ENCODE measurements at places on chromosomes 7 and 10.

- no peak for DNase-seq
Observed at GRCh38 chr10:122450353-122450990, 4.0 kb upstream of the ARMS2 start.

DNA sequence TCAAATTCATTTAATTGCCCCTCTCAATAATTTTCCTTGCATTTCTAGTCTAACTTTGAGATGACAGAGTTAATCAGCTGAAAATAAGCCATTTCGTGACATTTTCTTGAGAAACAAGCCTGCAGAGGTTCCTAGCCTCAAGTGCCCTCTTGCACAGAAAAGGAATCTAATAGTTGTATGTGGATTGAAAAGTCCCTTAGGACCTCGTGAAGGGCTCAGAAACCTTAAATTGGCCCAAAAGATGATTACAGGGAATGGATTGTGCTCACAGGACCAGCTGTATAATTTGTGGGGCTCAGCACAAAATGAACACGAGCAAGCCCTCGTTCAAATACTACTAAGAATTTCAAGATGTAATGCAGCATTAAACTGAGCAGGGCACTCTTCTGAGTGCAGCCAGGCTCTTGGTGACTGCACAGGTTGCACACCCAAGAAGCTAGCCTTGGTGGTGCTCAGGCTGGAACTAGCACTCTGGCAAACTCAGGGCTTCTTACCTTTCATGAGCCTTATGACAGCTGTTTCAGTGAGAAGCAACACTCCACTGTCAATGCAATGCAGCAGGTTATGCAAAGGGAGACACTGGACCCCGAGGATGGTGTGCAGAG lies 102.2 kb downstream of the GSAP start:
- DNase-seq, result no peak

- DNase-seq, result no peak
Observed at GRCh38 chr10:9733766-9734165, 1283.9 kb upstream of the CELF2 start.

- DNase-seq, result no peak
Observed at GRCh38 chr7:46969303-46970130, 612.4 kb downstream of the TNS3 start.

- DNase-seq, result no peak
Observed at GRCh38 chr10:13512564-13512963, 16.2 kb downstream of the BEND7 start.

All from NCI-H510A (cell line).